Stimulated activated CD4-positive, alpha-beta T cell treated with anti-CD3 and anti-CD28 coated beads, Interleukin-1b, Interleukin-23, amount 100 ng/mL, for 48 hours (primary cell): ENCODE measurements at places on chromosomes 2 and 18.

DNA sequence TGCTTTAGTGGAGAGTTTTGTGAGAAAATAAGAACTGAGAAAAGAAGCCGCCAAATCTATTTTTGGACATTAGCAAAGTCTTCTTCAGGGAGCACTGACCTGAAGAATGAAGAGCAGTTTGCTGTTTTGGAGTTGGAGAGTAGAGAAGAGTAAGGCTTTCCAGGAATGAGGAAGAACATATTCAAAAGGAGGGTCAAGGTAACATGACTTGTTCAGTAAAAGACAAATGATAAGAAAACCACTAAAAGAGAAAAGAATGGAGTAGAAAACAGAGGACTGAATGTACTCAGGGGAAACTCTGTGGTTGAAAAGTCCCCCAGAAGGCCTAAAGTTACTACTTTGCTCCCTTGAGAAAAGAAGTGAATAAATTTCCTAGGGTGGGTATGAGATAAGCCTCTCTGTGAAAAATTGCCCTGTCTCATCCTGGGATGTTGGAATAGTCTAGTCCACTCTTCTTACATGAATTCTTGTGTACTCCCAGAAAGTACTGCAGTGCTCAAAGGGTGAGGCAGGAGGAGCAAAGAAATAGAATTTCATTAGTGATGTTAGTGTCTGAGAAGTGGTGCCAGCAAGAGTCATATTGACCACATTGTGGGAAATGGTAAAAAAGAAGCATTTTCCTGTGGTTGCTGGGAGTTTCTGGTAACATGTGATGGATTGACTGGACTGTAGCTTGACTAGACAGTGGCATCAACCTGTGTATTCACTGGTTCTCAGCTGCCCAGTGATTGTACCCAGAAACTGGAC lies 27.8 kb downstream of the MBD5 start:
- DNase-seq: no peak

- no peak for DNase-seq
These were observed 550.7 kb downstream of the THSD7B start for GRCh38 chr2:137316075-137316474.

- no peak for DNase-seq
These were observed 6.5 kb downstream of the SP5 start for GRCh38 chr2:170721678-170722077.

DNA sequence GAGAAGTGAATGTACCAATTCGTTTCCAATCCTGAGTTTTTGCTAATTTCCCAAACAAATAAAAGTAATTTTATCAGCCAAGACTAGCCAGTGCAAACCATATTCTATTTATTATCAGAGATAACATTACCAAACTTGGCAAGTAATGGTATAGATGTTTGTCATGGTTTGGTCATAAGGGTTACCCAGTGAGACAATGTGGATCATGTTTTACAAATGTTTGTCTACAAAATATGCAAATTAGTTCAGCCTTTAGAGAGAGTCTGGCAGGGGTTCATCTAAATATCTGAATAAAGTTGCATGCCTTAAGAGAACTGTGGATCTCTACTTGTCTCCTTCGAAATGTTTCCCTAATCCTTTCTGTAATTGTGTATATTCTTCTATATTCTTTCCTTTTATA lies 152.2 kb downstream of the KCNH7 start:
- DNase-seq: no peak

- DNase-seq: no peak
These were observed 65.0 kb downstream of the SCG2 start for GRCh38 chr2:223537115-223537514.

- no peak for DNase-seq
These were observed 56.5 kb downstream of the TCF7L1 start for GRCh38 chr2:85189606-85190270.

DNA sequence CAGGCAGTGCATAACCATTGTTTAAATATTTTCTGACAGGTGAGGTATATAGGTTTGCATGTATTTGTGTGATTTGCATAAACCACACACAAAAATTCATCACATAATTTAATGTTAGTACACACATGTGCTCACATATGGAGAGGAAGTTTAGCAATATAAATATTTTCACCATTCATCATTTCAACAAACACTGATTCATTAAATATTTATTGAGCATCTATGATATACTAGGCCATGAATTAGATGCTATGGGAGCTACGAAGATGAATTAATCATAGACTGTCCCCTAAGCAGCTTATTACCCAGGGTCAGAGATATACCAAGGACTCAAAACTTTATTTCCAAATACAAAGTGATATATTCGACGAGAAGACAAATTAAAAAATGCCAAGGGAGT lies 311.6 kb upstream of the PIK3C3 start:
- no peak for DNase-seq

GRCh38 chr2:40359811-40360210 lies 92.1 kb downstream of the SLC8A1 start:
- DNase-seq: no peak

DNA sequence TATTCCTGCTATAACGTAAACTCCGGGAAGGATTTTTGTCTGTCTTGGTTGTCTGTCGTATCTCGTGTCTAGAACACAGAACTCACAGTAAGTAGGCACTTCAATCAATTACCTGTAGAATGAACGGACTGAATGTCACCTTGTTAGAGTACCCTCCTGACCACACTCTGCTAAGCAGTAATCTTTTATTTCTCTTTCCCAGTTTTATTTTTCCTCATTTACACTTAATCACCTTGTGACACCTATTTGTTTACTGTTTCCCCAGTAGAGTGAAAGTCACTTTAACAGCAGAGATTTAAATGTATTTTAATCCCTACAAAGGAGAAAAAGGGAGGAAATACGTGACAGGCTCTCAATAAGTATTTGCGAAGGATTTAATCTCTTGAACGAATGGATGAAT lies 514 bp upstream of the EPB41L5 start:
- no peak for DNase-seq

DNA sequence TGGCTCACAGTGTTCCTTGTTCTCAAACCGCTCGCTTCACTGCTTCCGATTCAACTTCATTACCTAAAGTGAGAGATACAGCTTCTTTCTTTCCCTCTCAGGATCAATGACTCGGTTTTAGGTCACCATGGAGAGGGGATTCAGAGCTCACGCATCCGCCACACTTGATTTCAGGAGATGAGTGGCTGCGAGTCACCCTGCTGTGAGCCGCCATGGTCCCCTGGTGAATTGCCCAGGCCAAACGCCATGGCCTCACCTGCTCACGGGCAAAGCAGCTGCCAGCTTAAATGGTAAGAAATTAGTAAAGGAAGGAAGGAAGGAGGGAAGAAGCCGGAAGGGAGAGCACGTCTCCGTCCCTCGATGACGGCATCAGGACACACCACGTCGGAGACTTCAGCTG lies 60.5 kb downstream of the ADNP2 start:
- no peak for DNase-seq

GRCh38 chr2:182866461-182867406 lies at the start of gene FRZB:
TSS of gene FRZB (minus strand) at chr2:182866637. CDS start at chr2:182866552, 85 bp downstream.
- DNase-seq: no peak

- no peak for DNase-seq
These were observed 217.2 kb upstream of the PKDCC start for GRCh38 chr2:41830600-41830999.

DNA sequence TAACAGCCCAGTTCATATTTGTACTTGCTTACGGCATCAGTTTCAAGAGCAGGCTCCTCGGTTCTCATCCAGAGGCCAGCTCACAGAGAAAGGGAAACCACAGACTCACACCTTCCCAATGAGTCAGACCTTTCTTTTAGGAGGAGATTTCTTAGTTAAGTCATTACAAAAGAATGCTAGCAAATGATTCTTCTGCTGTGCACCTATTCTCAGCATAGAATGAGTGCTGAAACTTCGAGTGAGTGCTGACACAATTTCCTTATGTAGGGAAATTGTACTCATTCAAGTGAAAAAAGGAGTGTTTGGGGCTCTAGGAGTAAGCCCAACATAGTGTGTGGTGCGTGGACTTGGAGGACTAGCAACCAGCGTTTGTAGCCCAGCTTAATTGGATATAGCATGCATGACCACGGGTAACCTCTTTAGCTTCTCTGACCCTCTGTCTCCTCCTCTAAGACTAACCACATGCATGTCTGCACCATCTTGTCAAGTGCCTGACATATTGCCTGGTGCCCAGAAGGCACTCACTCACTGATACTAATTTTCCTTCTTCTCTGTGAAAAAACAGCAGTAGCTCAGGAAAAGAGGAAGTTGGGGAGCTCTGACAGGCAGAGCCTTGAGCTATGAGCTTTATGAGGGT lies 87.0 kb downstream of the ALPK2 start:
- DNase-seq: peak; percentile 82

GRCh38 chr18:76264876-76265250 lies 230.2 kb downstream of the ZNF516 start:
- DNase-seq: no peak

GRCh38 chr18:79635427-79635726 lies 44.2 kb upstream of the CTDP1 start:
- no peak for DNase-seq

GRCh38 chr18:50393802-50394201 lies 19.0 kb downstream of the SKA1 start:
- no peak for DNase-seq

GRCh38 chr18:69216321-69216720 lies 184.4 kb upstream of the DOK6 start:
- no peak for DNase-seq

DNA sequence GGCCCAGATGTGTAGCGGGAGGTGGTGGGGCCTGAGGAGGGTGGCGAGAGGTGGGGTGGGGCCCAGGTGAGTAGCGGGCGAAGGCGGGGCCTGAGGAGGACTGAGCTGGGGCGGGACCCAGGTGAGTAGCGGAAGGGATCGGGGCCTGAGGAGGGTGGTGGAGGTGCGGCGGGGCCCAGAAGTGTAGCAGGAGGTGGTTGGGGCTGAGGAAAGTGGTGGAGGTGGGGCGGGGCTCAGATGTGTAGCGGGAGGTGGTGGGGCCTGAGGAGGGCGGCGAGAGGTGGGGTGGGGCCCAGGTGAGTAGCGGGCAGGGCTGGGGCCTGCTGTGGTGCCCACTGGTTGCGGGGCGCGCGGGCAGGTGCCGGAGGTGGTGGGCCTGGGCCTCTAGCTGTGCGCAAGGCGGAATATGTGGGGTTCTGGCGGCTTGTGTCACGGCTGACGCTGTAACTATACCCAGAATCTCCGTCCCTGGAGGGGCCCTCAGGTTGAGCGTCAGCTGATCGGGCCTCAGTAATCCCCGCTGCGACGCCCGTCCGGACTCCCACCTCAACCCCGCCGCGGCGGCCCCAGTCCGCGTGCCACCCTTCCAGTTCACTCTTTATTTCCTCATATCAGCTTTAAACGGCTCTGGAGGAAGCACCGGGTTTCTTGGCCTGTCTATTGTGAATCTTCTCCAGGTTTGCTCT lies 866 bp upstream of the SF3B6 start:
- DNase-seq: no peak

- DNase-seq: no peak
These were observed 94.6 kb downstream of the PMAIP1 start for GRCh38 chr18:59994357-59994756.

DNA sequence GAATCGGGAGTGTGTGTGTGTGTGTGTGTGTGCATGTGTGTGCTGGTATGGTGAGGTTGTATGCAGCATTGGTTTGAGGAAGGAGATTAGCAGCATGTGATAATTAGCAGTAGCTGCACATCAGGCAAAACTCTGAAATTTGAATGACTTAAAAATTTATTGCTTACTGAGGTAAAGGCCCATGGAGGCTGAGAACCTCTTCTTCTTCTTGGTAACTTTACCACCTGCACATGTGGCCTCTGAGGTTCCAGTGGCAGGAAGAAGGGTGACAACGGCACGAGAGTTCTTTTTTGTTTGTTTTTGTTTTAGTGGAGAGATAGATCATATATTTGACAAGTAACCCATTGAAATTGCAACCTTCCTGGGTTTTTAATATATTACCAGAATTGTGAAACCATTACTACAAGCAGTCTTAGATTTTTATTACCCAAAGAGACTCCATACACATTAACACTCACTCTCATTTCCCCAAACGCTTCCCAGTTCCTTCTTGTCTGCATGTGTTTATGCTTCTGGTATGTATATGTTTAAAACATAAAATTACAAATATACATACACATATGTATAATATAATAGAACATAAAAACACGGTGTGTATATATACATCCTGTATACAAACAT lies 292.1 kb downstream of the PTGR3 start:
- no peak for DNase-seq

- DNase-seq: no peak
These were observed 401.9 kb downstream of the LRP1B start for GRCh38 chr2:141728886-141729285.

- DNase-seq: no peak
These were observed 79.7 kb downstream of the MRPS9 start for GRCh38 chr2:105117565-105117964.

GRCh38 chr2:213281156-213281555 lies 3.1 kb upstream of the SPAG16 start:
- DNase-seq: no peak

DNA sequence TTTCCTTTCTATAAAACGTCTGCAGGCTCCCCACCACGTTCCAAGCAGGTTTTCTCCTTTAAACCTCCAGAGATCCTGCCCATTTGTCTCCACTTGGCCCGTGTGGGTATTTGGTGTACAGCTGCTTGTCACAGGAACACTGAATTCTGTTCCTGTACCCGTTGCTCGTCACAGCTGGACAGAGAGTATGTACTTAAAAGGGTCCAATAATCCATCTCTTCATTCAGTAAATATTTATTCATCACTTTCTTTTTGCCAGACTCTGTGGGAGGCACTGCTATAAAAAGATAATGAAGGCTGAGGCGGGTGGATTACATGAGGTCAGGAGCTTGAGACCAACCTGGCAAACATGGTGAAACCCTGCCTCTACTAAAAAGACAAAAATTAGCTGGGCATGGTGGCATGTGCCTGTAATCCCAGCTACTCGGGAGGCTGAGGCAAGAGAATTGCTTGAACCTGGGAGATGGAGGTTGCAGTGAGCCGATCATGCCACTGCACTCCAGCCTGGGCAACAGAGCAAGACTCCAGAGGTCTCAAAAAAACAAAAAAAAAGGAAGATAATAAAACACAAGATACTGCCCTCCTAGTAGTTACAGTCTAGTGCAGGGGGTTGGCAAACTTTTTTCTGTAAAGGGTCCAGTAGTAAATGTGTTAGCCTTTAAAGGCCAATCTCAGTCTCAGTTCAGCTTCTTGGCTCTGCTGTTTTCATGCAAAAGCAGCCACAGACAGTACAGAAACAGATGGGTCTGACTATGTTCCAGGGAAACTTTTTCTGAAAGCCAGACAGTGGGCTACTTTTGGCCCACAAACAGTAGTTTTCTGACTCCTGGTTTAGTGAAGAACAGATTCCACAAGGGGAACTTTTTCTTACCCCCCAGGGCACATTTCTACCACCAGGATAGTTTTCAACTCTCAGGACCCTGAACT lies 309.9 kb upstream of the RAB12 start:
- DNase-seq: no peak

DNA sequence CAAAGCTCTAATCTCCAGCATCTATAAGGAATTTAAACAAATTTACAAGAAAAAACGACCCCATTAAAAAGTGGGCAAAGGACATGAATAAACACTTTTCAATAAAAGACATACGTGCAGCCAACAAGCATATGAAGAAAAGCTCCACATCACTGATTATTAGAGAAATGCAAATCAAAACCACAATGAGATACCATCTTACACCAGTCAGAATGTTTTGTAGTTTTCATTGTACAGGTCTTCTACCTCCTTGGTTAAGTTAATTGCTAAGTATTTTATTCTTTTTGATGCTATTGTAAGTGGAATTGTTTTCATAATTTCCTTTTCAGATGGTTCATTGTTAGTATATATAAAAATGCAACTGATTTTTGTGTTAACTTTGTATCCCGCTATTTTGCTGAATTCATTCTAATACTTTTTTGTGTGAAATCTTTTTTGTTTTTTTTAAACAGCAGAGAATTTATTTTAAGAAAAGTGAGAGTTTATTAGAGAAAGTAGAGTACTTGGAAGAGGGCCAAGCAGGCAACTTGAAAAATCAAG lies 40.7 kb downstream of the SLC39A10 start:
- no peak for DNase-seq
